Right cardiac atrium (tissue), 5 donors: ENCODE measurements at places on chromosomes 7 and 10. TPM values are rescaled to one million over a fixed set of nuclear protein-coding genes. Genes with fewer than 3 reads are reported as not detected.

- DNase-seq = no peak
These were observed 129.3 kb upstream of the JCAD start for GRCh38 chr10:30188556-30189237.

- peak; percentile 75 for DNase-seq
These were observed 499.0 kb upstream of the KLF6 start for GRCh38 chr10:4283846-4284610.

GRCh38 chr7:92916770-92917224 is 80.4 kb upstream of the CDK6 start:
- DNase-seq = no peak

DNA sequence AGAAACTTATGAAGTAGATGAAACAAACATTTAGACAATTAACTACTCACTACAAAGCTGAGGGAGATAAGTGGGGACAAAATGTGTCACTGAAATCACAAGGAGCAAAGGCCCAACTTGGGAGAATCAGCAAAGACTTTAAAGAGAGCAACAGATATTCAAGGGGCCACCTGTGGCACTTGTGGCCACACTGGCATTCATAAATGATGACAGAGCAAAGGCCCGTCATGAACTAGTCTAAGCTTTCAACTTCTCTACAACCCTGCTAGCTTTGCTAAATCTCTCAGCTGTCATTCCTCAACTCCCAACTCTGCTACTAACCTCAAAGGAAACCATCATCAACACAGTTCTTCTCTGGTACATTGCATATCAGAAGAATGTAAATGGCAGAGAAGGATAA is 178.4 kb downstream of the CPEB3 start:
- no peak for DNase-seq

DNA sequence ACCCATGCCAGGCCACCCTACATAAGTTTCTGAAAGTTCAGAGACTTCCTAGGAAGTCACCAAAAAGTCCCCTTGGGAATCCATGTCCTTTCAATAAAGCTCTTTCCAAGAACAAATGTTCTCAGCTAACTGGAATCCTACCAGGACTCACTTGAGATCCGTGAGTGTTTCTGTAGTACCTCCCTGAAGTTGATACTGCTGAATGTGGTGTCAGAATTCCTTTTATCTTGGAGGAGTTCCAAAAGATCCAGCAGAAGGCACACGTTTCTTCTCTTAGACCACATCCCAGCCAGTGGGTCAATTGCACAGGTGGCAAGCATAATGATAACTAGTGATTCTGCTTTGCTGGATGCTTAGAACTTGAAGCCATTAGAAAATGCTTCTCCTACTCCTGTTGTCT is 689.7 kb upstream of the IGFBP3 start:
- no peak for DNase-seq

- DNase-seq = no peak
These were observed 33.8 kb downstream of the GPR22 start for GRCh38 chr7:107503687-107504086.

DNA sequence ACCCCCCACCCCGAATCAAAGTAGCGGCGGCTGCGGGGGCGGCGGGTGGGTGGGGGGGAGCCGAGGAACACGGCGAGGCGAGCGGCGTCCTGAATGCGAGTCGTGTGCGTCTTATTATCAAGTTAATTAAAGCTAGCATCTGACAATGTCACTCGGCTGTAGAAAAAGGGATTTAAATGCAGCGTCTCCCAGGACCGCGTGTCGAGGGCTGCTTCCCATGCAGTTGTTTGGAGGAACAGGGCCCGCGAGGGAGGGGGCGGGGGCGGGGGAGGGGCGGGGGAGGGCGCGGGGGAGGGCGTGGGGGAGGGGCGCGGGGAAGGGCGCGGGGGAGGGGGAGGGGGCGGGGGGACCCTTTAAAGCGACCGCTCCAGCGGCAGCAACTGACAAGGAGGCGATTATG is 2.7 kb upstream of the UNCX start:
- DNase-seq = no peak

- no peak for DNase-seq
These were observed 46.1 kb downstream of the ARMH3 start for GRCh38 chr10:102009801-102010425.

DNA sequence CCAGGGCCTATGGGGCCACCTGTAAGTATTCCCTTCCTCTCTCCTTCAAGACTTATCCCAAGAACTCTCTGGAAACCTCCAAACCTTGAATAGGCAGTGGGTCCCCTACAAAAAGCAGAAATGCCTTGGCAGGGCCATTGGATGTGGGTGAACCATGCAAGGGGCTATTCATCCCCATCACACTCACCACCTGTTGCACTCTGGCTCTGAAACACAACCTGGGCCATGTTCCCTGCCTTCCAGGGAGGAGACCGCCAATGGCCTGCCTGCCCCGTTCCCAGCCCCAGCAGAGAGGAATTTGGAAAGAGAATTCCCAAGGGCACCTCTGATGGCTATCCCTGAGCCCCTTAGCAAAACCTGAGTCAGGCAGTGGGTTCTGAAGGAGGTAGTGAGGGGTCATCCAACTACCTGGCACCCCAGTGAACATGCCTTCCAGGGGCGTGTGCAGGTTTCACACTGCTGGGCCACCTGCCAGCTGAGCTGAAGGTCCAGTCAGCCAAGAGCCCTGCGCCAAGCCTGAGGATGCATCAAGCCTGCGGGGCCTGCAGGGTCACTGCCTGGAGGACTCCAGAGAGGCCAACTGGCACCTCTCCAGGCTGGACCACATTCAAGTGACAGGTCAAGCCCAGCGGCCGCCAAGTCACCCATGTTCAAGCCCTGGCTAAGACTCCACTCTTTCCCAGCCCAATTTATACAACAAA is 101.3 kb downstream of the COL13A1 start:
- DNase-seq = peak; percentile 85

DNA sequence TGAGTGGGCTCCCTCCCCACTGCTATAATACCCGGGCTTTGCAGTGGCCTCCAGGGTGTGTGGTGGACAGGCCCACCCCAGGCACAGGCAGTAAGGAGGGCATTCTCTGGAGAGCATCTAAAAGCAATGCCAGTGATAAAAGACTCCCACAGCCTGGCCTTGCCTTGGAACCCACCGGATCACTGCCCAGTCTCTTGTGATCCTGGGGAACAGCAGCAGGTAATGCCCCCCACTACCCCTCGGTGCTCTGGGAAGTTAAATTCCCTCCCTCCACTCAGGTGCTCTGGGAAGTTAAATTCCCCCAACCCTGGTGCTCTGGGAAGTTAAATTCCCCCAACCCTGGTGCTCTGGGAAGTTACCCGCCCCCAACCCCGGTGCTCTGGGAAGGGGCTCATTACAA is 565.2 kb downstream of the TCERG1L start:
- DNase-seq = no peak

DNA sequence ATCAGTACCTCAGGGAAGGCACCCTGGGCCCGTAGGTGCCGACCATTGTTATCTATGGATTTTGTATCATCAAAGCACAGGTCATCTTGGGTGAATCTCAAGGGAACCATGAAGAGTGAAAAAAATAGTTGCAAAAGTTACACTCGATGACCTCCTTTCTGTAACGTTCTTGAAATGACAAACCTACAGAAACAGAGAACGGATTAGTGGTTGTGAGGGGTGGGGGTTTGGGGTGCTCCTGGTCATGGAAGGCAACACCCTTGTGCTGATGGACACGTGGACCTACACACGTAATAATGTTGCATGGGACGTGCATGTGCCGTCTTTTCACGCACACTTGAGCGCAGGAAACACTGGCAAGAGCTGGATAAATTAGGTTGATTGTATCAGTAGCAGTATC is 655.9 kb downstream of the SDK1 start:
- DNase-seq = no peak

DNA sequence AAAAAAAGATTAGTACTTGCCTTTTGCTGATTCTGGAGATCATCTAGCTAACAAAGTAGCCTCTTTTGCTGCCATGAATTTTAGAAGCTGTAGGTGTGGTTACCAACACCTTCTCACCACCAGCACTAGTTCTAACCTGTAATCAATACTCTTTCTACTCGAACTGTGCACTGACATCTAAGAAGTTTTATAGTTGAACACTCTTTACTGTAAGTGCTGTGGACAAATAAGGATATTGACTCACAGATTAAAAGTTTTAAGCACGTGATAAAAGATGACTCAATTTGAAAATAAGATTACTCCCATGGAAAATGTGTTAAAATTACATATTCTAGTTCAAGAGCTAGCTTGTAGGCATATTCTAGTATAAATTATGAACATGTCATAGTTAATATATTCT is 89.9 kb downstream of the REEP3 start:
- no peak for DNase-seq

DNA sequence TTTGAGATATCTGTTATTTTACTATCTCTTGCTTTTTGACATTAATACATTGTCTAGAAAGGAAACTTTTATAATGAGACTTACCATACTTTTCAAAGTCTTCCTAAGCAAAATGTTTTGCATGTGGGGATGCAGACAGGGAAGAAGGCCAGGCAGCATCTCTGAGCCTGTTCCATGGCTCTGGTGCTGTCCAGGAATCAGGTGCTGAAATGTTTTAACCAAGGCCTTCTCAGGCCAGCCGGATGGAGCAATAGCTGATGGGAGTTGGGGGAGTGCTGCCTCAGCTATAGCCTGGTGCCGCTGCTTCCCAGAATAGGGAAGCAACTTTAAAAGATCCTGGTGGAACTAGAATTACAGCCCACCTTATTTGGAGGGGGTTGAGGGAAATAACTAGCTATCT is 38.5 kb downstream of the CRTAC1 start:
- DNase-seq = no peak

DNA sequence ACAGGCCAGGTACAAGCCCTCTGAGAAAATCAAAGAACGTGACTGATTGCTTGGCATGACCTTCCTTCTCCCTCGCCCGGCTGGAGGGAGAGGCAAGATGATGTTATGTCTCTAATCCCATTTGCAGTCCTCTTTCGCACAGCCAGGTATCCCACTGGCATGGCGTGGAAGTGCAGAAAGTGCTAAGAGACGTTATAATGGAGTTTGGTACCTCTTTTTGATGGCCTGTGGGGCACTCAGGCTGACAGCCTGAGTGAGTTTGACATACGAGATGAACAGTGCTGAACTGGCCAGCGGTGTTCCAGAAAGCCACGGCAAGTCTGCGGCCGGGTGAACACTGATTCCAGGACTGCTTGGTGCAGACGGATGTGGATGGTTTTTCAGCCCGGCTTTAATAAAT is 241.6 kb downstream of the RAB11FIP2 start:
- DNase-seq = no peak

DNA sequence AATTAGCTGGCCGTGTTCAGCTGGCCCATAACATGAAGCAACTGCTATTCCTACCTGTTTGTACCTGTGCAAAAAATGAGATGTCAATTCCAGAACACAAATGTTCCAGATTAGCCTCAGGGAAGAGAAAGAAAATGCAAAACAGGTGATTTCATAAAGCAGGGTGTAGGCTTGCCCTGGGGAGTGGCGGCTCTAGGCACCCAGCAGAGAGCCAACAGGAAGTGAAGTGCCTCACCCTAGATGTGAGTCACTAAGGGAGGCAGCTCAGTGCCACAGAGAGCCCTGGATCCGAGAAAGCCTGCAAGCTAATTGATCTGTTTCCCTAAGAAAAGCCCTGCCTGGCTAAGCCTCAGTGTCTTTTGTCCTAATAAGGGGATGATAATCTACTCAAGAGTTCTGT is 240.0 kb downstream of the ARHGAP21 start:
- DNase-seq = no peak

GRCh38 chr7:4775848-4776623 is 613 bp downstream of the AP5Z1 start:
- DNase-seq = peak; percentile 37

DNA sequence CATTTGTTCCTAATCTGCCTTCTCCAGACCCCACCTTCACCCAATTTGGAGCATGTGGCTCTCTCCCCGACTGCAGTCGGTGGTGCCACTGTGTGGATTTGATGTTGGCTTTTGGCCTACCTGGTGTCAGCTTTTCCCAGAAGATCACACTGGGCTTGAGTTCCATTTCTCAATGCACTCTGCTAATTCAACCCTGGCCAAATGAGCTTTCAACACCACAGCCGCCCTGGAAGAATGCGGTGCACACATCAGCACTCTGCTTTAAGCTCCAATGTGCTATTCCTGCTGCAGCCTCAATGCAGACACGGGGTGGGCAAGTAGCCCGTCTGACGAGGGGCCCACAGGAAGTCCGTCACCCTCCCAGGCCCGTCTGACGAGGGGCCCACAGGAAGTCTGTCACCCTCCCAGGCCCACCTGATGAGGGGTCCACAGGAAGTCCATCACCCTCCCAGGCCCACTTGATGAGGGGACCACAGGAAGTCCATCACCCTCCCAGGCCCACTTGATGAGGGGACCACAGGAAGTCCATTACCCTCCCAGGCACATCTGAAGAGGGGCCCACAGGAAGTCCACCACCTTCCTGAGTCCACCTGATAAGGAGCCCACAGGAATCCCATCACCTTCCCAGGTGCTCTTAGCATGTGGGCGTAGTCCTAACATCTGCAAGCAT is 64.4 kb downstream of the ASB13 start:
- peak; percentile 52 for DNase-seq

GRCh38 chr7:158602041-158602440 is 14.4 kb upstream of the PTPRN2 start:
- no peak for DNase-seq

DNA sequence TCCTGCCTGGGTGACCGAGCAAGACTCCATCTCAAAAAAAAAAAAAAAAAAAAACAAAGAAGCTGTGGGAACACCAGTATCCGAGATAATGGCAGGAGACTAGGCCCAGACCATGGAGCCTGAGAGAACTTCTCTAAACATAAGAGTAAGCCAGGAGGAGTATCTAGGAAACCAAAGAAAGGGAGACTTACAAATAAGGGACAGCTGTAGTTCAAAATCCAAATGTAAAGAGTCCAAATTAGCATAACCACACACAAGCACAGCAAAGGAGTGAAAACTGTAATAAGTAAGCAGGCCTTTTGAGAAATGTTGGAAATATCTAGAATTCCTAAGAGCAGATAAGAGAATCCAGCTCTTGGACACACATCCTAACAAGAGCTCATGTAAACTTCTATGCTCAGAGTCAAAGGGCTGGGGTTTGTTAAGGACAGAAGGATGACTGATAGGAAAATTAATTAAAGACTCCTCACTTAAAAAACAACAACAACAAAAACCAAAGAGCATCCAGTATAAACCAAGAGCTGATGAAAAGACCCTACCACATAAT is 15.8 kb downstream of the ZNF25 start:
- no peak for DNase-seq

DNA sequence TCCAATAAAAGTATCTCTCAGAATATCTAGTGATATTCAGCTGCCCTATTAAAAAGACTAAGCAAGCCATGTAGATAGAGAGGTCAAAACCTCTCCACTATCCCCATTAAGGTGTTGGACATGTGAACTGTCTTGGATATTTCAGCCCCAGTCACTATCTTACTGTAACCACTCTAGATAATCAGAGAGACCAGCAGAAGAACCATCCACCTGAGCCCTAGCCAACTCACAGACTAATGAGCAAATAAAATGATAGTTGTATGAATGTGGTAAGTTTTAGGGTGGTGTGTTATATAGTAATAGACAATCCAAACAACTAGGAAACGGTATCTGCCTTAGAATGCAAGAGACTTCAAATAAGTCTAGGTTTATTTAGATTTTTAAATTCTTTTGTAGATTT is 268.6 kb upstream of the KLF14 start:
- DNase-seq = no peak

ZNF485 gene
- 2.0 TPM for total RNA-seq

HOXA7 gene
- not detected for total RNA-seq

USP6NL gene
- total RNA-seq = 10.8 TPM

ZPBP gene
- not detected for total RNA-seq

TET1 gene
- 5.2 TPM for total RNA-seq

SPDYE2 gene
- total RNA-seq = not detected

CNOT4 gene
- 28.3 TPM for total RNA-seq

HSPA12A gene
- 15.1 TPM for total RNA-seq
